ENCODE measurements at places on chromosomes 2 and 18.

DNA sequence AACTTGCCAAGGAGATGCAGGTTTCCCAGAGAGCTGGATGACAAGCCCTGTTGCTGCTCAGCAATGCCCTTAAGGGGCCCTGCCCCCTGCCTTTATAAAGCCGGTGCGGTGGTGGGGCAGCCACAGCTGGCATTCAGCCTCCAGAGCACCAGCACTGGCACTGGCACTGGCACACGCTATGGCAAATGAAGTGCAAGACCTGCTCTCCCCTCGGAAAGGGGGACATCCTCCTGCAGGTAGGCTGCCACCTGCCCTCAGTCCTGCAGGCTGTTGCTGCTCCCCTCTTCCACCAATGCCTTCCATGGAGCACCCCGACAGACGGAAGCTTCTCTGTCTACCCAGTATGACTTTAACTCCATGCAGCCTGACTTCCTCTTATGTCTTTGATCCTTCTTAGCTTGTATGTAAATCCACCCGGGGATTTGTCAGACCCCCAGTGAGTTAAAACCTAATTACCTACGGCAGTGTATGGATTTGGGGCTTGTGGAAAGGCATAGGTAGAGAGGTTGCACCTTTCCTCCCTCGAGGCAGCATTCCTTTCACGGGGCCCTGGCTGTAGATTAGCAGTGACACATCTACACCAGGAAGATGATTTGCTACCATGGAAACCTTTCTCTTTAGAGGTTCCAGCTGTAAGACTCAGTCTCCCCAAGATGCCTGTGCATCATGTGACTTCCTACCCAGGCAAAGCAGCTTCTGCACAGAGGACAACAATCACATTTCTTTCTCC, at the start of gene DAPL1:
Gene DAPL1, plus strand, starts transcription at position 123 of the 730 bp plus-strand sequence. Its CDS starts 56 bp downstream, at position 179.
- peak; percentile 14 for DNase-seq

DNA sequence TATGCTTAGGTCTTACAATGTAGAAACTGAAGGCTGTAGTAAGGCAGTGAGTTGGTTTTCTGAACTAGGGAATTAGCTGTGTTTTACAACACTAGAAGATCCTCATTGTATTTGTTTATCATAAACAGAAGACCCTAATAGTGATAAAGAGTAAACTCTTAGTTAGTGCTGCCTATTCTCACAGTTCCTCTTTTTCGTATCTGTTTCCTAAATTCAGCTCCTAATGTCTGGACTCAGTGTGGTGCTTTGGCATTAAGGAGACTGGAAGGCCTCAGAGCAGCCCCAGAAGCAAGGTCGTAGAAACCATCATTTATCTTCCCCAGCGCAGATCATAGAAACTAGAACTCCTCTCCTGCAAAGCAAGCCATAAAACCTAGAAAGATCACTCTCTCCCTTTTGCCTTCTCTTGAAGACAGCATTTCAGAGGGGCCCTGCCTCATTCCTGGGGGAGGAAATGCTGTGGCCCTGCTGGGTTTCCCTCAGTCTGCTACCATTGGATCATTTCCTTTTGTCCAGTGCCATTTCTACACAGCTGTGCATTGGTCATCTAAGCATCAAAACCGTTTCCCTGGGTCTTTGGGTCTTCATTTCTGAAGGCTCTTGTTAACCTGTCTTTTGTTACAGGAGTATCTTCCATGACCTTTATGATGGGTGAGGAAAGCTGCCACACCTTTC, 4.7 kb downstream of the ACP1 start:
- DNase-seq = no peak

- no peak for DNase-seq
Measured at GRCh38 chr2:10919771-10920621, 8.3 kb downstream of the KCNF1 start.

GRCh38 chr18:32092422-32093101, 888 bp downstream of the RNF138 start:
- peak; percentile 99 for DNase-seq

DNA sequence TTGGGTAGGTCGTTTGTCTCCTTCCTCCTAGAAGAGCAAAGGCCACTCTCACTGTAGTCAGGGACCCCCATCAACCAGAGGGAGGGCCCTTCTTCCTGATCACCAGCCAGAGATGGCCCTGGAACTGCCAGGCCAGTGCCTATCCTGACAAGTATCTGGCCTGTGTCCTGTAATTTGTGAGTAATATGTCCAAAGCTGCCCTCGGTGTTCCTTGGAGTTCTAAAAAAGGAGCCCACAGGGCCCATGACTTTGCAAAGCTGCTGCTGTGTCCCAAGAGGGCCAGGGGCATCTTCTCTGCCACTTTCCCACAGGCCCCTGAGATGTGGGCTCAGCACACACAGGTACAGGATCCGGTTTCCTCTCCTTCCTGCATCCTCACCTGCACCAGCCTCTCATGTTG, 212.4 kb downstream of the SEPTIN10 start:
- DNase-seq = no peak

DNA sequence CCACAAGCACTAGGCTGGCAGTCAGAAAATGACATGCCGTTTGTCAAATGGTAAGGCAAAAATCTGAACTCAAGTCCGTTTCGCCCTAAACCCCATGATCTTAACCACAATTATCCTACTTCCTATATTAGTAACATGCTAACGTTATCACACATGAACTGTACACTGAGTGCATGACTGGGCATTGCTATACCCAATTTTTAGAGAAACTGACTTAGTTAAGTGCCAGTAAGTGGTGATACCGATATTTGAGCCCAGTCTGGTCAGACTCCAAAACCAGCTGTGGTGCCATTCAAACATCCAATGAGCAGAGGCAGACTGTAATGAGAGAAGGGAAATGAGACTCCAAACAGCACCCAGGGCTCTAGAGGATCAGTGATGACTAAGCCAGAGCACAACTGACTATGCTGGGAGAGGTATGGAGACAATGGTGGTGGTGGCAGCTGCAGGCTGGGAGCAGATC, 311.7 kb upstream of the PKDCC start:
- DNase-seq = peak; percentile 4

GRCh38 chr18:56702946-56703345, 51.8 kb downstream of the WDR7 start:
- peak; percentile 27 for DNase-seq

- DNase-seq = no peak
Measured at GRCh38 chr2:45886171-45886663, 234.7 kb downstream of the PRKCE start.

GRCh38 chr2:71576541-71576940, 123.2 kb downstream of the DYSF start:
- DNase-seq = peak; percentile 74

DNA sequence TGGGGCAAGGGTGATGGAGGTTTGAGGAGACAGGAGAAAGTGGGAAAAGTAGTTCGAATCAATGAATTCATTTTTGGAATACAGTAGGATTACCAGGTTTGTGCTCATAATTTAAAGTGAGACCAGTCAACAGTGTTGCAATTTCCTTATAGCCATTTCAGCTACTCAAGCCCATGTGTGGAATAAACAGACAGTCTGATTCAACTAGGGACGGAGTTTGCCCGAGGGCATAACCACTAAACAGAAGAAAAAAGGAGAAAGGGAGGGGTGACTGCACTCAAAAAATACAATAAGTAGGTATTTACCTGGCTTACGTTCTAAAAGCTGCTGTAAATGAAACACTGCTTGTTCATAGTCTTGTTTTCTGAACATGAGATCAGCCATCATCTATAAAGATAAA, 55.2 kb downstream of the TTC21B start:
- DNase-seq = no peak

DNA sequence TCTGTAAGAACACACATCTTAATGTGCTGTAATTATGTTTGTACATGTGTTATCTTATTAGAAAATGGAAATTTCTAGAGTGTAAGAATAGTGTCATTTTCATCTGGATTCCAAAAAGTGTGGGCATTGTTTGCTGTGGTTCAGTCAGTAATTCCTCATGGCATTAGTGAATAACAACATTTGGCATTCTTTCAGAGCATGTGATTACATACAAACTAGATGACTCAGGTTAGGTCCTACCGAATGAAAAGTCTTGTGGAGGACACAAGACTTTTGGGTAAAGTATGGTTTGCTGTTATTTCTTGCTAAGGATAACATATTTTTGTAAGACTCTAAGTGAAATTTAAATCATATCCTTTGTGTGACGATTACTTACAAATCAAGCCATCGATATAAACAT, 593.1 kb upstream of the NRXN1 start:
- DNase-seq = no peak

DNA sequence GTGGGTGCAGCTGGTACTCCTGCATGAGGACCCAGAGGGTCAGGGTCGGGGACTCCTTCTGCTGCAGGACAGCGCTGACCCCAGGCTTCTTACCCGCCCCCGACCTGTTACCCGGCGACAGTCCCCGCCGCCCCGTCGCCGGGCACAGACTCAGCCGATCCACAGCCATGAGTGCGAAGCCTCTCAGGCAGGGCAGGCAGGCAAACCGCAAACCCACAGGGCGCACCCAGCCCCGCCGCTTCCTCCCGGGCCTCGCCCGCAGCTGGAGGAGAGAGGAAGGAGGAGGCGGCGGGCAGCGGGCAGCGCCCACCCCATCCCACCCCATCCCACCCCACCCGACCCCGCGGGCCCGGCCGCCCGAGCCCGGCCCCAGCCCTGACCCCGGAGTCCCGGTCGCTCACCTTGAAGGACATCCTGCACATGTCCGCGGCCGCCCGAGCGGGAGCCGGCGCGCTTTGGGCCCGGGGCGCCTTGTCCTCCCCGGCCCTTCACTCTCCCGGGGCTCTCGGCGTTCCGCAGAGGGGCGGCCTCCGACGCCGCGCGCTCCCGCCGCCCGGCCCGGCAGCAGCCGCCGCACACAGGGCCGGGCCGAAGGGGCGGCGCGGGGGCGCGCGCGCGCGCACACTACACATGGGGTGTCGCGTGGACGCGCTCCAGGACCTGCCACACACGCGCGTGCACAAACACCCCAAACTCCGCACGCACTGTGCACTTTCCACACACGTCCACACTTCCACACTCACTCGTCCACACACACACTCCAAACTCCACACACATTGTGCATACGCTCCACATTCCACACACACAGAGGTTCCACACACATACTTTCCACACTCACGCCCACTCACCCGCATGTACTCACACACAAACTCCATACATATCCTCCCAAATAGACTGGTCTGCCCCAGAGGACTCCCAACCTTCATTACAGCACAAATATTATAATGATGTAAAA, at the start of gene ANKRD29:
Gene ANKRD29, minus strand, starts transcription at position 603 of the 955 bp plus-strand sequence. Its CDS starts 181 bp downstream, at position 422.
- DNase-seq = peak; percentile 56

GRCh38 chr2:85163675-85164074, 30.5 kb downstream of the TCF7L1 start:
- no peak for DNase-seq

DNA sequence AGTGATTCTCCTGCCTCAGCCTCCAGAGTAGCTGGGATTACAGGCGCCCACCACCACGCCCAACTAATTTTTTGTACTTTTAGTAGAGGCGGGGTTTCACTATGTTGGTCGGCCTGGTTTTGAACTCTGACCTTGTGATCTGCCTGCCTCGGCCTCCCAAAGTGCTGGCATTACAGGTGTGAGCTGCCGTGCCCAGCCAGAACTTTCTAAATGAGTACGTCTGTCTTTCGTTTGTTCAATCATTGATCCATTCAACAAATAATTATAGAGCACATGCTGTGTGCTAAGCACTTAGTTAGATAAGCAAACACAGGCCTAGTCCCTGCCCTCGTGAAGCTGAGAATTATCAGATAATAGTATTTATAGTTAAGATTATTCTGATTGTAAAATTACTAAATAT, 56.5 kb downstream of the TTC39C start:
- no peak for DNase-seq
